ENCODE measurements at places on chromosomes 2 and 18.

DNA sequence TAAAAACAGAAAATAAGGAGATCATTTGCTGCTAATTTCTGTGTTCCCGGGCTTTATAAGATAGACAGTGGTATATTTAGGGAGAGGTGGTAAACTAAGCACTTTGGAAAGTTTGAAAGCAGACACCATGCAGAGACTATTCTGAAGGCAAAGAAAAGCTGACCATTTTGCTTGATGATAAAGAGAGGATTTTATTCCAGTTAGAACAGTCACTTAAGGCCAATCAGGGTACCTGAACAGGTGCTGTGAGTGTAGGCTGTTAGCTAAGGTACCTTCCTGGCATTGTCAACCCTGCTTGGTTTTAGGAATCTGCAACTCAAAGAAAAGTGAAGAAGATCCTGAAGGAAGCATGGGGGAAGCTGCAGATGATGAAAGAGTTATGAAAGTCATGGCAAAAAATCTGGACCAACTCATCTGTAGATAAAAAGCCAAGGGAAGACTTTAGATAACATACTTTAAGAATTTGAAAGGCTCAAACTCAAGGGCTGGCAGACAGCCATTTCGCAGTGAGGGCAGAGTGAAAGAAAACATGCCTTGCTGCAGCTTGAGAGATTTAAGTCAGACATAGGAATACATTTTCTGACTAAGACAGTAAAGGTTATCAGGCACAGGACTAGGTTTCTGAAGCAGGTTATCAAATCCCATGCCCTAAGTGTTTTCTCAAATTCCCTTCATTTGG, 80.1 kb upstream of the ARL5A start:
- no peak for DNase-seq

DNA sequence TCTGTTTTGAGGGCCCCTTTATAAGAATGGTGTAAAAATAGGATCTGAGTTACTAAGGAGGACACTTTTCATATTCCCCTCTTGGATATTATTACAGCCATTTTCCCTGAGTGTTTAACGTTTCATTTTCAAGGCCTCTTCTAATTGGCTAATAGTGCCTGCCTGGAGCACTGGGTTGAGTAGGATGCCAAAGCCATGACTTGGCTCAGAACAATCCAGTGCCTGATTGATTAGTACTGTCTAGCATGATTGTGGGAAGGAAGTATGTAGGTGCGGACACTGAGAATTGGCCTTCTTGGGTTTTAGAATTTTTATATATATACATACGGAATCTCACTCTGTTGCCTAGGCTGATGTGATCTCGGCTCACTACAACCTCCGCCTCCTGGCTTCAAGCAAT, 66.1 kb downstream of the NAB1 start:
- DNase-seq = no peak

DNA sequence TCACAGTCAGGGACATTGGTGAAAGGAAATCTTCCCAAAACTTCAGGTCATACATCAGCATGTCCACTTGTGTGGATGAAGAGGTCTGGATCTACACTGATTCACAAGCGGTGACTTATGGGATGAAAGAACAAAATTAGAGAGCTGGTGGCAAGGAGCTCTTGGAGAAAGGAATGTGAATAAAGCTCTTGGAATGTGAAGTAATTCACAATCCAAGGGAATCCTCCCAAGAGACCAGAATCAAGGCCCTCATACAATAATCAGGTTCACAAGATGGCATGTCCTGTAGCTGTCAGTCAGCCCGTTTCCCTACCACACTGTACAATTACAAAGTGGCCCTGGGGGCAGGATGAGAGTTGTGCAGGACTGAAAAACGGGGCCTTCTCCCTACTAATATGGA, 96.2 kb downstream of the MRPS9 start:
- no peak for DNase-seq

DNA sequence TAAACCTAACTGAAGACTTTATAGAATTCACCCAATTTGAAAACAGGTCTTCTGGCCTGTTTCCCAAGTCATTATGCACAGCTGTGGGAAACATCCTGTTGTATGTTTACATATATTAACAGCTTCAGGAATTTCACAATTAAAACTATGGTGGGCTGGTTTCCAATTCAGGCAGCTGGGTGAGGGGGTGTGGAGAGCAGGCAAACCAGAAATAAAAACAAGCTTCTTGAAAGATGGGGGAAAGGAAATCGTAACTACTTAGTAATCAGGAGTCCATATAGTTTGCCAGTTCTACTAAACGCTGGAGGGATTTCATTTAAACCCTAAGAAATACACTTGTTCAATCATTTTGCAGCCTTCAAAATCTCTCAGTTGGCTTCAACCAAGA, 22.8 kb downstream of the ATP8B1 start:
- no peak for DNase-seq

DNA sequence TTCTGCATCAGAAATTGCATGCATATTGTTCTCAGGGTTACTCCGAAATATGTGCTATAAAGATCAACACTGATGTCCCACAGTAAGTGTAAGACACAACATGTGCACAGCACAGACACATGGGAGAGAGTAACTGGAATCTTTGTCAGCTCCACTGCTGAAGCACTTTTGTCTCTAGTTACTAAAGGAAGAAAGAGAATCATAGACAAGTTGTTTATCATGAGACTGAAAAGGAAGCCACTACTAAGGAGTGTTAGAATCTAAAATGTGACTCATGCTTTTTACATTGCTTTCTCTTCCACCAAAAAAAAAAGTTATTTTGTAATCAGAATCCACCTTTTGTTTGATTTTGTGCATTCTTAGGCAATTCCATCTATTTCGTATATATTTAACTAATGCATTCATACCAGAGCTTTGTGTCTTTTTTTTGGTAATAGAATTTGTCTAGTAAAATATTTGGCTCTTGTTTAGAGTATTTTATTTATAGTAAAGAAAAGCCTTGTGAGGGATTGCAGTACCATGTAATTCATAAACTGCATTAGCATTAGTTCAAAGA, 502.4 kb downstream of the FBXO15 start:
- DNase-seq = no peak

DNA sequence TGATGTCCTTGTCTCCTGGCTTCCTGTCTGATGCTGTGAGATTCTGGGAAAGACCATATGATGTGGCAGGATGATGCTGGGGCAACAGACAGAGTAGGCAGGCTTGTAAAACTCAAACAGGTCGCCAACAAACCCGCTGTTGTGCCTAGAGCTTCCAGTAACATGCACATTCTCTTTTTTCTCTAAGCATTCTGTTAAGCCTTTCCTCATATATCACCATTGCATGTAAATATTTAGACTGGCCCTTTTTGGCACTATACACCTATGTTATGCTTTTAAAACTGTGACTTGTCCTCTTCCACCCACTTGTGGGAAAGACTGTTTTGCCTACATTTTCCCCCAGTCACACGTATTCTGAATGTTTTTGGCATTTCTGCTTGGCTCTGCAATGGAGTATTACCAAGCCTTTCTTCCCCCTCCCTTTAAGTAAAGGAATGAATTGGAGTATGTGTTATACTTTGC, 250.4 kb upstream of the TANK start:
- no peak for DNase-seq

DNA sequence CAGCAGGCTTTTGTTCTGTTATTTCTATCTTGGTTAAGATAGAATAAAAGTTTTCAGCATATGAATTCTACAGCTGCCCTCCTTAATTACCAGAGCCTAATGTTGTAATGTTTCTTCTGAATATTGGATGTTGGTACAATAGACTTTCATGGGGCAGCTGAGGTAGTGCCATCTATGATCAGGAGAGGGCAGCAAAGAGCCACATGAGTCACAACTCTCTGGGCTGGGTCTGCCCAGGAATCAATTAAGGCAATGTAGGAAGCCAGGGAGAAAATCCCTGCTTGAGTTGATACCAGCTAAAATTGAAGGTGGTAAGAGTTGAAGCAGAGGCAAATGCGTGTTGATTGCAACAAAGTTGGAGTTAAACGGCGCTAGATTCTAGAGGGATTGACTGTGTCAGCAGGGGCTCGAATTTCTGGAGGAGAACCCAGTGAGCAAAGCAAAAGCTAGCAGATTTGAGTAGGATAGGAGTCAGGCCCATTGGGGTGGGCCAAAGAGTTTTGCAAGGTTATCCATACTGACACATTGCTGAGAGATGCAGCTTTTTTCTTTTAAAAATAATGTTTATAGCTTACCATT, 10.6 kb upstream of the MC5R start:
- DNase-seq = no peak

GRCh38 chr2:230721712-230722111, 9.1 kb downstream of the CAB39 start:
- DNase-seq = no peak

GRCh38 chr18:52342456-52342855, 2.5 kb downstream of the DCC start:
- no peak for DNase-seq

- no peak for DNase-seq
Measured at GRCh38 chr18:58224425-58224750, 180.4 kb downstream of the NEDD4L start.

GRCh38 chr18:23614413-23614812, 28.1 kb upstream of the NPC1 start:
- no peak for DNase-seq

DNA sequence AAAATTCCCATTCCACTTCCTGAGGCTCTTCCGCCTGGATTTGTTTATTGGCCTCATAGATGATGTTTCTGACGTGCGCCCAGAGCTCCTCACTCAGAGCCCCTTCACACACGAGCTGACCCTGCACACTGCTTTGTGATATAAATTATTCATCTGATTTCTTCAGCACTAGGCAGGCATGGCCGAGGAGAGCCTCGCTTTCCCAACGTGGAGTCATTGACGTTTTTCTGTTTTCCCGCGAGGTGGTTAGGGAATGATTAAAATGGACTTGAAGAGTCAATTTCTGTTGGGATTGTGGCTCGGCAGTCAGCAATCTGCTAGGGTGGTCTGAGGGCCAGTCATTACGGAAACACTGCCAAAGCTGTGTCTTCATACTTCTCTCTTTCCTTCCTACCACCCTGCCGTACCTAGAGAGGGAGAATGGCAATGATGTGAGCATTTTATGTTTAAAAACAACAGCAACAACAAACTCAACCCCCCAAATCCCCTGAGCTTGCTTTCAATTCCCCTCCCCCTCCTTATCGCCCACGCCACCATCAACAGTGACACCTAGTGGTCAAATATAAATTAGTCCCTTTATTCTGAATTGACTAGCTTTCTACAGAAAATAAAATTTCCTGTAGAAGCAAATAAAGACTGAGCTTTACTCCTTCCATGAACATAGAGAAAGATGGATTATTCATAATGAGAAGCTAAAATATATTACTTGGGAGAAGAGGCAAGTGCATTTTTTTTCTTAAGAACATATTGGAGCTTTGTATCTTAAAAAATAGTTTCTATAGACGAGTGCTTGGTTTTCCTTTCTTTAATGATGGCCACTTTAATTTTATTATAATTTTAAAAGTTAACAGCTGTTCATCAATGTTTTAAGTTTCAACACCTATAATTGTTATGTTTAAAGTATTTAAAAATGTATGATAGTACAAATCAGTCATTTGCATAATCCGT, 285.1 kb downstream of the MTX2 start:
- DNase-seq = no peak

GRCh38 chr18:57743008-57743407, 60.1 kb downstream of the ATP8B1 start:
- DNase-seq = no peak

GRCh38 chr18:56516789-56517188, 121.6 kb downstream of the TXNL1 start:
- no peak for DNase-seq

DNA sequence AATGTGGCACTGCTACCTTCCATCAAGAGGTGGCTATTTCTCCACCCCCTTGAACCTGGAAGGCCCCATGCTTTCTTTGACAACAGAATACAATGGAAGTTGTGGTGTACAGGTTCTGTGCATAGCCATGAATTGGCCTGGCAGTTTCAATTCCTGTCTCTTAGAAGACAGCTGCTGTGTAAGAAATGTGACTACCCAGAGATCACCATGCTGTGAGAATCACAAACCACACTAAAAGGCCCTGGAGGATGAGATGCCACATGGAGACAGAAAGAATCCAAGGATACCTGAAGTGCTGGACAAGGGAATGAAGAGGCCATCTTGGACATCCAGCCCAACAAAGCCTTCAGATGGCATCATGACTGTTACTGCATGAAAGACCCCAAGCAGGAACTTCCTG, 47.7 kb upstream of the EHBP1 start:
- DNase-seq = no peak

DNA sequence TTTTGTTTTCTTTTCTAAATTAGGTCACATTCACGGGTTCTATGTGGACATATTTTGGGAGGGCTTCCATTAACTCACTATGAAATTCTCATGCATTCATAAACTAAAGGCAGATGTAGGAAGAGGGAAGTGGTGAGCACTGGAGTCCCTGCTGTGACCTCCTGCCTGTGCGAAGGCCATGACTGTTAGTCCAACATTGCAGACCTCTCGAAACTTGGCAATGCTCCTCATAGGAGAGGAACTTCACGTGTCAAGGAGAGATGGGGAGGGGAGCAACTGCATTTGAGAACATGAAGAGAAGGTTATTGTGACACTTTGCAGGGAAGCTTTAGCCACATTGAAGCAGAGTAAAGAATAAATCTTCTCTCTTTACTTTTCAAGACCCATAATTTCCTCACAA, 126.4 kb upstream of the HNMT start:
- no peak for DNase-seq

GRCh38 chr2:6652251-6652650, 213.5 kb downstream of the CMPK2 start:
- no peak for DNase-seq

DNA sequence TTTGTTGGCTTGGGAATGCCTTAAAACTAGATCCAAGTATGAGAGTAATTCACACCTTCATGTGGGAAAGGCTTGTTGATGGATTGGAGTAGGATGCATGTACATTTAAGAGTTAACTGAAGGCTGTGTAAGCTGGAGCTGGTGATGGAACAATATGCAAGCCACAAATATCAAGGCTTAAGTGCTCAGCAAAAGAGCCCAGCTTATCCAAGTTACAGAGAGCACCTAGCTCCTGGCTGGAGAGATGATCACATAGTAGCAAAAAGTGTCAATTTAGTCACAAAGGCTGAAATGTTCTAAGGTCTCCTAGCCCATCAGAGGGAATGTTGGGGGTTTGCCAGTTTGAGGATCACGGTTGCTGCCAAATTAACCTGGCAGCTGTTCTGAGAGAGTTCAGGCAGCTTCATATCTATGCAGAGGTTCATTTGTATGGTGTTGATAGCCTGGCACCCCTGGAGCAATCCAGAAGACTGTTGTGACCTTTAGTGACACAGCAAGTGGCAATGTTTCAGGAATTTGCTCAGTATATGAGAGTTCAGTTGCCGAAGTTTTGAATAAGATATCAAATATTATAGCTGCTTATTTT, 228.2 kb downstream of the DOK6 start:
- DNase-seq = no peak
